ENCODE measurements at places on chromosomes 4 and X.

DNA sequence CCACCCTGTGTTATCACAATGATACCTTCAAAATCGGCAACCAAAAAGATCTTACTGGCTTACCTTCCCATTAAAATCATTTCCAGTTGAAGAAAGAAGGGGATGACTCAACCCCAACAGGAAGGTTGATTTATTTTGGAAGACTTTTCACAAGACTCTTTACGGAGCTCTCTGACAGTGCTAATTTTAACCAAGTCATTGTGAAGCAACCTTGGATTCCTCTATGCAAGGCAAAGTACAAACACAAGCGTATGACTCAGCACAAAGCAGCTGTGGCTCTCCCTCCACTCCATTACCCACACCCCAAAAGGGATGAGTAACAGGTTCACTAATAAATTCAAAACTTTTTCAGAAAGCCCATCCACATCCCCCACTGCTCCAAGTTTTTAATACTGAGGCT, 213.8 kb upstream of the FGF13 start:
- no peak for DNase-seq

GRCh38 chrX:6026980-6027379, 201.7 kb downstream of the NLGN4X start:
- DNase-seq = no peak

DNA sequence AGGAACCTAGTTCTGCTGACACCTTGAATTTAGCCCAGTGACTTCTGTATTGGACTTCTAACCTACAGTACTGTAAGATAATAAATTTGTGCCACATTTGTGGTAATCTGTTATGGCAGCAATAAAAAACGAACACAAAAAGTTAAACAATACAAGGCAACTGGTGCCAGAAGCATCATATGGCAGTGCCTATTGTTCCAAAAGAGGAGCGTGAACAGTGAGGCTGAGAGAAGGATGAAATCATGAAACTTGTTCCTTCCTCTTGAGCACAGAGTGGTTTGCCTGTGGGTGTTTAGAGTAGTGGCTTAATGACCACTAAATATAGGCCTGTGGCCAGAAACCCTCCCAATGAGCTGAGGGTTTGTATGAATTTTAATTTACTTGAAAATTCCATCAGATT, 69.7 kb upstream of the PGRMC2 start:
- no peak for DNase-seq

GRCh38 chrX:9456250-9457074, 8.4 kb upstream of the TBL1X start:
- peak; percentile 39 for DNase-seq

- DNase-seq = no peak
These were observed 136.7 kb downstream of the CRLF2 start for GRCh38 chrX:1075741-1076140.

DNA sequence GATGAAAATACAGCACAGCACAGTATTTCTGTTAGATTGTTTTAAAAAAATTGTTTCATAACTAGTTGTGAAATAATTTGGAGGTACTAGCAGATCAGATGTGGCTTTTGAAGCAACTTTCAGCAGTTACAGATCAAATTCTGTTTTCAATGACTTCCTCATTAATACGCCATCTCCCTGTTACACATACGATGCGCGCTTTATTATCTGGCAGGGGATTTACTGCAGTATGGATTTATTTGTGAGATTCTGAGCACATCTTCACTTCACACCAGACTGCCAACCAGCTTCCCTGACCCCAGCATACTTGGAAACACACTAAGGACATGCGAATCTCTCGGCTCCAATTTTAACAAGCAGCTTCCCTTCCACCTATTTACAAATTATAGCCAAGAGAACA, 235.5 kb upstream of the DIAPH2 start:
- DNase-seq = no peak

GRCh38 chr4:185870366-185870765, 58.4 kb upstream of the SORBS2 start:
- no peak for DNase-seq

- no peak for DNase-seq
These were observed 109.6 kb downstream of the KIT start for GRCh38 chr4:54767376-54767775.

- DNase-seq = no peak
These were observed 136.2 kb downstream of the EVC2 start for GRCh38 chr4:5572114-5572513.

DNA sequence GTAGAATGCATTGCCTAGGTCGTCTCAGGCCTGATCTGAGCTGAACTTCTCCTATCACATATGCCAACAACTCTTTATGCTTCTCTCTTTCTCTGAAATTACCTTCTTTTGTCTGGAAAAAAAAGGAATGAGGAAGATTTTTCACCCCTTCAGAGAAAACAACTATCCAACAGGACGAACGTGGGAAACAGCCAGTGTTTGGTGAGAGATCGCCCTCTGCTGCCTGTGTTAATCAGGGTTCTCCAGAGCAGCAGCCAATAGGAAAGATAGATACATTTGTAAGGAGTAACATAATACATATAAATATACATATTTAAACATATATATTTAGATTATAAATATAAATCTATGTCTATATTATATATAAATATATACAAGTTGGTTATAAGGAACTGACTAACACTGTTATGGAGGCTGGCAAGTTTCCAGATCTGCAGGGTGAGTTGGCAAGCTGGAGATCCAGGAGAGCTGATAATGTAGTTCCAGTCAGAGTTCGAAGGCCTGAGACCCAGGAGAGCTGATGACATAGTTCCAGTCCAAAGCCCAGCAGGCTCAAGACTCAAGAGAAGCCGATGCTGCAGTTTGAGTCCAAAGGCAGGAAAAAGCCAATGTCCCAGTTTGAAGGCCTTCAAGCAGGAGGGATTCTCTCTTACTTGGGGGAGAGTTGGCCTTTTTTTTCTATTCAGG, 13.3 kb downstream of the CETN2 start:
- DNase-seq = peak; percentile 30

GRCh38 chr4:1285151-1285789, 4.4 kb upstream of the MAEA start:
- no peak for DNase-seq

- no peak for DNase-seq
These were observed 44.5 kb upstream of the BTC start for GRCh38 chr4:74838746-74839370.

DNA sequence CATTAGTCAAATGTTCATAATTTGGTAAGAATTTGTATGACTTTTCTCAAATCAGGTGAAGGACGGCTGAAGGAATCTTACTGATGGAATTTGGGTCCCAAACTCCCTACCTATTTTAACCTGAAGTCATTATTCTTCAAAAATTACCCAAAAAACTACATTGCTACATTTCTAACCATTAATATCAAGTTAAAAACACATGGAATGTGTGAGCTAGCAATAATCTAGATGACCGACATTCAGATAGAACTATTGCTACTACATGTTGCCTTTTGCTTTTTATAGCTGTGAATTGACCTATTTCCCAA, 25.3 kb upstream of the WWC2 start:
- DNase-seq = no peak

- DNase-seq = no peak
These were observed 8.7 kb downstream of the EGF start for GRCh38 chr4:109921384-109921808.

DNA sequence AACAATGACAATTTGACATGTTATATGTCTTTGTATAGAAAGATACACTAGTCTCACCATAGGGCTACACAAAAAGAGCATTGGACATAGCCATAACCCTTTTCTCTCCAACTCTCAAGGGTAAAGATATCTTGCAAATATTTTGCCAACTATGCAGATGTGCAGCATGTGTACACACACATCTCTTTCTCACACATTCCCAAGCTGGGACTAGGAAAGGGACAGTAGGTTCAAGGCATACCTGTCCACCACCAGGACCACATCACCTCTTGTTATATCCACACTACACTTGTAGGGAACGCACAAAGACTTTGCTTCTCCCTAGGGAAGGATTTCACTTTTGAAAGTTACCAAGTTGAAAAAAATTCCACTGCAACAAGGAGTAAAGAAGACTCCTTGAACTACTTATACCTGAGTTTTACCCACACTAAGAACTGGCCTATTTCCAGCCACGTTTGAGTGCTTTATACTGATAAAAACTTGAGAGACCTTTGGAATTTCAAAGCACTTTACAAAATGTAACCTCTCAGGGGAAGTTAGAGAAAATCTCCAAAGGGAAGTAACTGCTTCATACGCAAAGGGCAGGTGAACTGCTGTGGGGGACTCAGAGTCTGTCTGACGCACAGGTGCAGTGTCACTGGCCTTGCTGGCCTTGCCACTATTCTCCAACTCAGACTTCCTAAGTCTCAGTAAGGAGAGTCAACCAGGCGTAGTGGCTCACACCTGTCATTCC, 36.9 kb downstream of the NR3C2 start:
- DNase-seq = no peak

- no peak for DNase-seq
These were observed 816.1 kb upstream of the IGFBP7 start for GRCh38 chr4:57926311-57926710.

GRCh38 chrX:20270562-20270890, 3.8 kb upstream of the RPS6KA3 start:
- no peak for DNase-seq

GRCh38 chr4:44632089-44632488, 19.3 kb downstream of the YIPF7 start:
- DNase-seq = no peak

DNA sequence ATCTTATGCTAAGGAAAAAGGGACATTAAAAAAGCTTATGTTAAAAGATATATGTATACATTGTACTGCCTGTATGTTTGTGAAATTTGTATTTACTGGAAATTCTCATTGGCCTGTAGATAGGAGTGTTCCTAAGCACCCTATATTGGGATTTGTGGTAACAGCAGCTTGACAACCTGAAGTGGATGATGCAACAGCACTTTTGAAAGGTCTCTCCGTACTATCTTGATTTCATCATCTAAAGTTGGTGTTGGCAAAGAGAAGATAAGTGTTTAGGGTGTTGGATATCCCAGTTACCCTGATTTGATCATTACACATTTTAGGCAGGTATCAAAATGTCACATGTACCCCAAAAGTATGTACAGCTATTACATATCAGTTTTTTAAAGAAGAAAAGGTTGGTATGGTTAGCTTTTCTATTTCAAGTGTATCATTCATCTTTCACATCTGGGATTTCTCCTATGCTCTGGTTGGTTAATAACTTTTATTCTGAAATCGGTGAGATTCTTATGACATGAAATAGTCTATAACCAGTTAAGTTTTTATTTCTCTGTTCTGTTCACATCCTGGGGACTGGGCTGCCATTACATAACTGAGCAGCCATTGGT, 10.3 kb downstream of the HADH start:
- DNase-seq = no peak

DNA sequence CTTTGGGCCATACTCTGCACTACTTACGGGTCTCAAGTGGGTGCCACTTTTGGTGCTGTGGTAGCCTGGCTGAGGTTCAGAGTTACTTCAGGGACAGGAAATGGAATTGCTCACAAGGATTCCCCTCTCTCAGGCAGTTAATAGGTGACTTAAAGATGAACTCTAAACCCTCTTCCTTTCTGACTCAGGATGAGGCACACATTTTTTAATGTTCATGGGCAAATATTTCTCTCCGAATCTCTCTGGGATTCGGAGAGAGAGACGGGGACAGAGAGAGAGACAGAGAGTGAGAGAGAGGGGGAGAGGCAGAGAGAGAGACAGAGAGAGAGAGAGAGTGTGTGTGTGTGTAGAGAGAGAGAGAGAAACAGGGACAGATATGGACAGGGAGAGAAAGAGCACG, 79.8 kb downstream of the NYX start:
- DNase-seq = no peak

- no peak for DNase-seq
These were observed 13.0 kb upstream of the ELF2 start for GRCh38 chr4:139189972-139190371.

DNA sequence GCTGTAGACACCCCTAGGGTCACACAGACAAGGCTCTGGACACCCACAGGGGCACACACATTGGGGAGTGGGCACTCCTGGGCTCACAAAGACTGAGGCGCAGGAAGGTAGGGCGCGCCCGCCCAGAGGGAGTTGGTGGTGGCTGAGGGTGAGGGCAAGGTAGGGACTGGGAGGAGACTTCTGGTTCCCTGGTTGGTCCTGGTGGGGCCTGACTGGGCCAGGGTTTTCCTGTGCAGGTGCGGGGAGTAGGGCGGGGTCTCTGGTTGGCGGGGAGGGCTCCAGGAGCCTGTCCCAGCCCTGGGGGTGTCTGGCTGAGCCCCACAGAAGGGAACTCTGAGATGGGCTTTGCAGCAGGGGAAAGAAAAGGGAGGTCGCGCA, 6.7 kb upstream of the WAS start:
- no peak for DNase-seq

GRCh38 chr4:156677131-156677531, 294.5 kb downstream of the PDGFC start:
- DNase-seq = no peak

- no peak for DNase-seq
These were observed 190.2 kb upstream of the BANK1 start for GRCh38 chr4:101600287-101600686.

GRCh38 chrX:111435469-111435868, 23.5 kb upstream of the DCX start:
- DNase-seq = no peak

GRCh38 chr4:123386609-123387008, 10.0 kb upstream of the SPRY1 start:
- no peak for DNase-seq

DNA sequence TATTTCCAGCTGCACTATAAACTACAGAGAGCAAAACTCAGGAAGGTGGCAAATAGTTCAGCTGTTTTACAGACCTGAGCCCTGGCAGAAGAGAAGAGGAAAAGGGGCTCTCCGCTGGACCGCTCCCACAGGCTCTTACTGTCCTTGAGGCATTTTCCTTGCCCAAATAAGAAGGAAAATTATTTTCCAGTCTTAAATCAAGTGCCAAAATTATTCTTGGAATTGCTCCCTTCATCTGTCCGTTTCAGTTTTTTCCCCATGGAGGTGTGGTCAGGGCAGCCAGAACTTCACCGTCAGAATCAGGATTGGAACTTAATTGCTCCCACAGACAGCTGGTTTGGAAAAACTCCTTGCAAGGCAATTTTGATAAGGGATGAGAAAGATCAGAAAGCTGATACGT, 35.2 kb upstream of the SPINK2 start:
- DNase-seq = no peak

DNA sequence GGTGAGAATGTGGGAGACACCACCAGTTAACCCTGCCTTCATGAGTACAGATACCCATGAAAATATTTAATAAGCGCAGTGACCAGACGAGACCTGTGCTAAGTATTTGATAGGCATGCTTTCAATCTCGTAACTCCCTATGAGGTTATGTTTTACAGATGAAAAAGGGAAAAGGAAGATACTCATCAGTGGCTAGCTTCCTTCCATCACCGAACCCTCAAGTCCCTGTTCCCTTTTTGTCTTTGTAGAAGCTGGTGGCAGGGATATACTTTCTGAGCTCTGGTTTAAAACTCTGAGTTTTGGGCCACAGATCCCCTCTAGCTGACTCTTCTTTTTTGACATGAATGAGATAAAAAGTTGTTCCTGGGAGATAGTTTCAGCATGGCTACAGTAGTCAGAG, 26.3 kb downstream of the AFF1 start:
- DNase-seq = no peak
